Stimulated activated CD4-positive, alpha-beta T cell treated with anti-CD3 and anti-CD28 coated beads, Interleukin-15, amount 100 ng/mL, for 24 hours (primary cell): ENCODE measurements at places on chromosomes 16 and 17.

- no peak for DNase-seq
Measured at GRCh38 chr16:88062341-88063210, 111.3 kb downstream of the BANP start.

GRCh38 chr17:55706808-55707773 is 15.6 kb downstream of the TMEM100 start:
- no peak for DNase-seq

DNA sequence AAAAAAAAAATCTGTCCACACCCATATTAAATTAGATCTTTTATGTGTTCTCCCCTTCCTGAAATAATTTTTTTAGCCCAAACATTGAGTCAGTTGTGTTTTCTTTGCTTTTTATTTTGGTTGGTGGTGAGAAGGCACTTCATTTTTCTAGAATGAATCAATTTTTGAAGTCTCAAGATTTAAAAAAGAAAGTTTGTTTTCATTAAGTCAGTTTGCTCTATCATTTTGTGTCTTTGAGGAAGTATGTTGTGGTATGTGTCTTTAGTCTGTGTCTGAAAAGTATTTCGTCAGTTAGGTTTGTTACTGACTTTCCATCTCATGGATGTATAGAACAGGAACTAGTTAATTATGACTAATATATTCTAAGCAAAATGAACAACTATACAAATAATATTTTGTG is 3.8 kb downstream of the IGF2BP1 start:
- DNase-seq: no peak

DNA sequence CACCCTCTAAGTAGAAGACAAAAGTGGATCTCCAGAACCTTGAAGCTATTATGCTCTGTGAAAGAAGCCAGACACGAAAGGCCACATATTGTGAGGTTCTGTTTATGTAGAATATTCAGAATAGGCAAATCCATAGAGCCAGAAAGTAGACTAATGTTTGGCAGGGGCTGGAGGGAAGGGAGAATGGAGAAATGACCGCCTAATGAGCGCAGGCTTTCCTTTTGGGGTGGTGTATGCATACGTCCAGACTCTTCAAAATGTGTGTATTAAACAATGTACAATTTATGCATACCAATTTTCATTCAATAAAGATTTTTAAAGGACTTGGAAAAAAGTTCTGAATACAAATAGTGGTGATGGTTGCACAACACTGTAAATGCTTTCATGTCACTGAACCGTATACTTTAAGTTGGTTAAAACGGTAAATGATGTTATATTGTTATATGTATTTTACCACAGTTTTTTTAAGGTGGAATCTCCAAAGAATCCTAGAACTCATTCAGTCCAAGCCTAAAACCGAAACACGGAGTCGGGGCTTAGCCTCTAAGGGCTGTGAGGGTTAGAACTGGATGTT is 397.4 kb downstream of the SOX9 start:
- DNase-seq: no peak

DNA sequence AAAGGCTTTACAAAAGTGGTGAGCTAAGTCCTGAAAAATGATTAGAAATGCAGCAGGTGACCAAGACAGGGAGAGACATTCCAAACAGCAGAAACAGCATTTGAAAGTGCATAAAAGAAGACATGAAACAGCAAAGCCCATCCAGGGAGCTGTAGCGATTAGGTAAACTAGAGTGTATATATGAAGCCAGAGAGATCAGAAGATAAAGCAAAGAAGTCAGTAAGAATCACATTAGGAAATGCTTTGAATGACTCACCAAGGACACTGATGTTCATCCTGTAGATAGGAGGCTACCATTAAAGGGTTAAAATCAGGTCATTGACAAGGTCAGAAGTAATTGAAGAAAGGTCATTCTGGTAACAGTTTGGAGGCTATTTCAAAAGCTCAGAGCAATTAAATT is 27.6 kb upstream of the VAT1L start:
- DNase-seq: no peak

DNA sequence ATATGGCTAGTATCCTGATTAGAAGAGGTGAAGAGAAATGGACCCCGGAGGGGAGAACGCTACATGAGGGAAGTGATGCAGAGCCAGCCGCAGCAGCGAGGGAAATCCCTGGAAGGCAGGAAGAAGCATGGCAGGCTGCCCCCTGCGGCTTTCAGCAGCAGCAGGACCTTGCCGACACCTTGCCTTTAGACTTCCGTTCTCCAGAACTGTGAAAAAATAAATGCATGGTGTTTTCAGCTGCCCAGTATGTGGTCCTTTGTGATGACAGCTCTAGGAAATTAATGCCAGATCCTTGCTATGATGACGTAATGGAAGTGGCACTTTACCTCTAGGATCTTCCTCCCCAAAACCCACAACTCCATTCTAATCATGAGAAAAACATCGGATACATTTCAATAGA is 9.7 kb upstream of the ZFP1 start:
- peak; percentile 14 for DNase-seq

GRCh38 chr17:45719335-45720071 is 64.6 kb upstream of the CRHR1 start:
- DNase-seq: peak; percentile 4

DNA sequence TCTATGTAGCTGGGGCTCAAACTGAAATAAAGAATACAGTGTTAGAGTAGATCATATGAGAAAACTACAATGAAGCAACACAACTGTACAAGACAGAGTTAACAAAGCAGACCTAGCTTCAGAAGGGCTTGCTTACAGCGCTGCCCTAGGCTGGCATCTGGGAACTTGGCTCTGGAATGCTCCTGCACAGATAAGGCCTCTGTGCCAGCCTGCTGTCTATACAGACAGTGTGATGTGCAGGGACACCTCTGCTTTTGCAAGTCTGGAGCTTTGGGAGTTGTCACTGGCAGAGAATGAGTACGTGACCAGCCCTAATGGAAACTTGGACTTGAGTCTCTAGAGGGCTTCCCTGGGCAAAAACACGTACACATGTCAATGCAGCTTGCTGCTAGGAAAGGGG is 32.1 kb upstream of the SLC38A8 start:
- DNase-seq: no peak

DNA sequence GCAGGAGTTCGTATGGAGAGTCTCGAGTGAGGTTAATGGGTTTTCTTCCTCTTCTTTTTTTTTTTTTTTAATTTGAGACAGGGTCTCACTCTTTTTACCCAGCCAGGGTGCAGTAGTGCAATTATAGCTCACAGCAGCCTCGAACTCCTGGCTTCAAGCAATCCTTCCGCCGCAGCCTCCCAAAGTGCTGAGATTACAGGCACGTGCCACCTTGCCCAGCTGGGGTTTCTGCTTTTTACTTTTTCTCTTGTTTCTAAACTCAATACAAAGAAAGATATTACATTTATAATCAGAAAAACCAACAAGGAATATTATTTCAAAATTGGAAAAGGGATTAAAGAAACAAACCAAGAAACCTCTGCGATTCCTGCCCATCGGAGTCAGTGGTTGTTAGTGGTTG is 175.9 kb downstream of the SEC14L1 start:
- no peak for DNase-seq

GRCh38 chr17:47877368-47878034 is 18.5 kb upstream of the SP2 start:
- no peak for DNase-seq

- no peak for DNase-seq
Measured at GRCh38 chr16:63447121-63447520, 1410.9 kb upstream of the CDH8 start.

DNA sequence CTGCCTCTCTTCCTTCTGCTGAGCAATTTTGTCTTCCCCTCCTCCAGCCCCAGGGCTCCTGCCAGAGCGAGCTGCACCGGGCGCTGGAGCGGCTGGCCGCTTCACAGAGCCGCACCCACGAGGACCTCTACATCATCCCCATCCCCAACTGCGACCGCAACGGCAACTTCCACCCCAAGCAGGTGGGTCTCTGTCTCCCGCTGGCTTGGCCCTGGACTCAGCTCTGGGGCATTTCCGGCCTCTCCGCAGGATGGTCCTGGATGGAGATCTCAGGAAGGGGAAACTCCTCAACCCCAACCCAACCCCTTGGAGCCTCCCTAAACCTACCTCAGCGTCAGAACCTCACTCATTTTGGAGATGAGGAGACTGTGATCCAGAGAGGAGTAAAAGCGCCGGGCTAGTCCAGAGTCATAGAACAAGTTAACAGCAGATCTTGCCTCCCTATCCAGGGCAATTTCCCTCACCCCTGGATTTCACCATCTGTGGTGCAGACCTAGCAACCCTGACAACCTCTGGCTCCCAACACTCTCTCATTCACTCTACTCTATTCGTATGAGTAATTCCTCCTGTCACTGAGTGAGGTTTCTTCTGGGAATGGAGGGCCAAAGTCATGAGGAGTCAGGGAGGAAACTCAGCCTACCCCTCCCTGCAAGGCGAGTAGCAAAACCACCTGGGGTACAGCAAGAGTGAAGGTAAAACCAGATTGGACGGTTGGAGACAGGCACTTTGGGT is 10.8 kb downstream of the IGFBP4 start:
- no peak for DNase-seq

GRCh38 chr16:4263504-4264436 is 9.1 kb downstream of the TFAP4 start:
- peak; percentile 16 for DNase-seq

GRCh38 chr17:38602453-38602852 is 3.3 kb downstream of the SRCIN1 start:
- DNase-seq: no peak

DNA sequence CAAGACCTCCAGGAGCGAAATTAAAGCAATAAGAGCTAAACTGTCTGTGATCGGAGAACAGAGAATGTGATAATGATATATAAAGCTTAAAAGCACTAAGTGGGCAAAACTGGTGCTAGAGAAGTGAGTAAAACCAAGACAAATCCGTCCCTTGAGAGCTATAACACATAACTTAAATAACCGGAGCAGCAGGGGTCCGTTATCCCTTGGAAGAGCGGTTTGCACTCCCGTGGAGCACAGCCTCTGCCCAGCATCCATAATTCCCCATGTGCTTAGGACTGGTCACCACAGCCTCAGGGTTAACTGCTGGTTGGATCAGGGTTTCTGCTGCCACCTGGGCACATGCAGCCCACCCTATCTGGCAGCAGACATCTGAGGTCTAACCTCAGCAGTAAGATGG is 489.0 kb downstream of the NPIPA7 start:
- no peak for DNase-seq

- no peak for DNase-seq
Measured at GRCh38 chr16:30923554-30924075, at the start of gene FBXL19. Gene FBXL19, plus strand, starts transcription at chr16:30923572. Its CDS starts 2,183 bp downstream, at chr16:30925755.

DNA sequence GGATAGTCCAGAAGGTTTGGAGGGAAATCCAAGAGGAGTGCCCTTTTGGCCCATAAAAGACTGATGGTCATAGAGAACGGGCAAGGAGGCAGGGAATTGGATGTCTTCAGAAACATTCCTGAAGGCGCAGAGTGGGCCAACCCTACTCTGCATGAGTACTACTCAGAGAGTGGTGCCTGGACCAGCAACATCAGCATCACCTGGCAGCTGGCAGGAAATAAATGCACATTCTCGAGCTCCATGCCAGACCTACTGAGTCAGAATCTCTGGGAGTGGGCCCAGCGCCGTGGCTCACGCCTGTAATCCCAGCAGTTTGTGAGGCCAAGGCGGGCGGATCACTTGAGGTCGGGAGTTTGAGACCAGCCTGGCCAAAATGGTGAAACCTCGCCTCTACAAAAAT is 27.1 kb upstream of the SLC39A11 start:
- no peak for DNase-seq

DNA sequence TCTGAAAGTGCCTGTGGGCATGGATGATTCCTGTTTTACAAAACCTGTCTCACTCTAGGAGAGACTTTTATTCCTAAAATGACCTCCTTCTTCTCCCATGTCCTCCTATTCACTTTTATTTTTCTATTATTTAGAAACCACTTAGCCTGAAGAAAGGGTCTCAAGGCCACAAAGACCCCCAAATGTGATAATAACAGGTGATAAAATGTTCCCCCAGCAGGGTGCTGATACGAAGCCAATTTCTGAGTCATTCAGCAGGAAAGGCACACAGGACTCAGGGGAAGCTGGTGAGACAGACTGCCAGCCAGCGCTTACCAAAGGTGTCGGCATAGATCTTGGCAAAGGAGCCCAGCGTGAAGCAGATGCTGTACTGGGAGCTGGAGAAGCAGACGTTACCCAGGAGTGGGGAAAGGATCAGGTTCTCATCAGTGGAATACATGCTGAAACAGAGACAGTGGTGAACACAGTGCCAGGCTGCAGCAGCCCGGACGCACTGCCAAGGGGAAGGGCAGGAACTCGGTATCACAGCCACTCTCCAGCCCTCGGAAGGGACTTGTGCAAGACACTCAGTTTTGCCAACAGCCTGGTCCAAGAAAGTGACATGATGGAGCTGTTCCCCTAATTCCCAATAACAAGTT is 24.6 kb downstream of the HIGD1B start:
- no peak for DNase-seq

GRCh38 chr16:28534542-28535373 is 4.0 kb downstream of the NUPR1 start:
- no peak for DNase-seq

DNA sequence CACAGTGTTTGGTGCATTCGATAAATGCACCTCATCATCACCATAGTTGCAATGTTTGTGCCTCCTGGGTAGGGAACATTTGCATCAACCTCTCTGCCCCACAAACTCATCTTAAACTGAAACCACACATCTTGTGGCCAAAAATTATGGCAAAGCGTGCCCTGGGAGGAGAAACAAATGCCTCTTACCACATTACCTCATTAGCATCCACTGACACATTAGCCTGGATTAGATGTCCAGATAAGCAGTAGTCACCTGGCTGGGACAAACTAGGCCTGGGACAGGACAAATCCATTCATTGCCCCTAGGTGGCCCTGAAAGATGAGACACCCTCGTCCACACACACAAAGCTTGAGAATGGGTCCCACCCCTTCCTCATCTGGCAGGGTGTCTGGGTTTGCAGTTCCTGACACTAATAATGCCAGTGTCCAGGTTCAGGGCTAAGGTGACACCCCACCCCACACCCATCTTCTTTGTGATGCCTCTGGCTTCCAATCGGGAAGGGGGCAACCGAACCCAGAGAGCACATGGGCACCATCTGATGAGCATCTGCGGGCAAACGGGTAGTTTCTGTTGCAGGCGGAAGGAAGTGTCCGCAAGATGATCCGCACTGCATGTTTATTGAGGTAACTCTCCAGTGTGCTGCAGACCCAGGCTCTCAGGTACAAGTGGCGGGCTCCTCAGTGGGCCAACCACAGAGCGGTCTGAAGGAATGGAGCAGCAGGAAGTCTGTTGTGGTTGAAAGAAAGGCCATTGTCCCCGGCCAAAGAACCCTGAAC is 8.6 kb downstream of the XYLT1 start:
- no peak for DNase-seq

GRCh38 chr17:2184993-2185931 is 118.3 kb downstream of the SMG6 start:
- no peak for DNase-seq

GRCh38 chr17:83174362-83175118 is 95.1 kb downstream of the METRNL start:
- DNase-seq: no peak

GRCh38 chr17:2777242-2777867 is 18.9 kb upstream of the RAP1GAP2 start:
- DNase-seq: no peak

GRCh38 chr17:32444301-32445073 is at the start of gene PSMD11:
Gene PSMD11, plus strand, starts transcription at chr17:32444510. Its CDS starts 14 bp downstream, at chr17:32444524.
- peak; percentile 99 for DNase-seq
